ENCODE measurements at places on chromosomes 12 and 14. TPM values are rescaled to one million over a fixed set of nuclear protein-coding genes. Genes with fewer than 3 reads are reported as not detected.

- H3K36me3 ChIP-seq: peaks cover 16% of the 10 kb centered on the region
- H3K27me3 ChIP-seq: no peaks in the 10 kb centered on the region
- no peak overlapping the region for H3K4me3 ChIP-seq
- peaks cover 13% of the 10 kb centered on the region for H3K4me1 ChIP-seq
- H3K27ac ChIP-seq: no peak overlapping the region
- DNase-seq: no peak
Measured at GRCh38 chr12:50662116-50662510, 101.8 kb upstream of the ATF1 start.

- no peak overlapping the region for H3K4me3 ChIP-seq
- no peaks in the 10 kb centered on the region for H3K27me3 ChIP-seq
- H3K36me3 ChIP-seq: no peaks in the 10 kb centered on the region
- DNase-seq: no peak
- H3K27ac ChIP-seq: no peak overlapping the region
Measured at GRCh38 chr12:22413592-22413991, 79.1 kb upstream of the ST8SIA1 start.

GRCh38 chr14:33699300-33699983 is 251.4 kb downstream of the EGLN3 start:
- no peaks in the 10 kb centered on the region for H3K36me3 ChIP-seq
- H3K4me1 ChIP-seq: no peaks in the 10 kb centered on the region
- no peak overlapping the region for H3K27ac ChIP-seq
- H3K4me3 ChIP-seq: no peak overlapping the region
- no peak for DNase-seq

CLEC2B gene
- total RNA-seq: 1.8 TPM

Data from MCF 10A (cell line).